ENCODE measurements at places on chromosomes 1 and 21. TPM values are rescaled to one million over a fixed set of nuclear protein-coding genes. Genes with fewer than 3 reads are reported as not detected.

DNA sequence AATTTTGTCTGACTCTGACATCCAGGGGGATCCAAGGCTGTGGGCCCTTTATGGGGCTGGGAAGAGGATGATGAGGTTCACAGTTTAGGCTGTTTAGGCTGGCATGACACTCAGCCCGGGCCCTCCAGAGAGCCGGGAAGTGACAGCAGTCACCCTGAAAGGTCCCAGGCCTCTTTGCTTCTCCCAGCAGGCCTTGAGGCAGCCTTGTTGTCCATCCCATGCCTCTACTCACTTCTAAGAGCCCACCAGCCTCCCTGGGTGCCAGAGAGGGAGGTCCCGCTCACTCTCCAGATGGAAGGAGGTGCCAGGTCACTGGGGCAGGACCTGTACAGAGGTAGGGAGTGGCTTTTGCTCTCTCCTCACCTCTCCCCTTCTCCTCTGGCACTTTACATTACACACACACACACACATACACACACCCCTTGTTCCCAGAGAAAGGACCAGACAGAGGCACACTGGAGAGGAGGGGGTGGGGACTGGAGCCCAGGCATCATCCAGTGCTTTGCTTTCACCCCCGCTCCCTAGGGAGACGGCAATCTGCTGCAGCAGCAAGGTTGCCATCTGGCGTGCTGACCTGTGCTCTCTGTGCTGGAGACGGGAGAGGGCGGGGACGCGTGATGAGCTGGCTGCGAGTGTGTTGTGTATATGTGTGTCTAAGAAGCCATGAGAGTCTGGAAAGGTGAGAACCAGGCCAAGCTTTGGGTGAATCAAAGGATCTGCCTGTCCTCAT is 4.6 kb downstream of the KLHDC8A start:
- DNase-seq, result no peak

- DNase-seq, result no peak
These were observed 727.6 kb upstream of the NEGR1 start for GRCh38 chr1:73009938-73010337.

- no peak for DNase-seq
These were observed 50.2 kb downstream of the FAM163A start for GRCh38 chr1:179793281-179793680.

Gene KCNN3
- total RNA-seq, result 1.8 TPM

DNA sequence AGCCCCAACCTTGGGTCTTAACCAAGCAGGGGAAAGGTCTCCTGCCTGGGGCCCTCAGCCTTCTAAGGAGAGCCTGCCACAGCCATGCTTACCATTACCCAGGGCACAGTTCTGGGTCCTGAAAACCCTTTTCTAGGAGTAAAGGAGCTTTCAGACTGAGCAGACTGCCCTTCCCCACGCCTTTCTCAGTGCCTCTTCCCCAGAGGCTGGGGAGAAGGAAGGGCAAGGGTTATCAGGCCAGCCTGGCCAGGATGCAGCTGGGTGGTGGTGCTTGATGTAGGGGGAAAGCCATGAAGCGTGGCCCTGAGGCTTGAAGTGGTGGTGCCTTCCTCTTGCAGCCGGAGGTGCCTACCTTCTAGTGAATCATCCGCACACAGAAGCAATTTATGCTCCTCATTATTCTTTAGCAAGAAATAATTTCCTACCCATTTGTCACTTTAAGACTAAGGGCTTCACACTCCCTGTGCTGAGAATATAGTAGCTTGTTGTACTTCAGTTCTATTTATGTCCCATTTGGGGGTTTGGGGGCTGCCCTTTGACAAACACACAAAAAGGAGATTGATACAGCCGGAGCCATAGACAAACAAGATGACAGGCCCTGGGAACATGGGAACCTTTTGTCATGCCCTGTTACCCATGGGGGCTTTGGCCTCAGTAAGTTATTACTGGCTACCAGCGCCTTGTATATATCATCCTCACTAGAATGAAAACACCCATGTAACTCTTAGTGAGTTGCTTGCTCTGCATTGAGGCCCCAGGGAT is 40.7 kb downstream of the MAN1C1 start:
- DNase-seq, result peak; percentile 58

Gene RBM15
- 26.2 TPM for total RNA-seq

Gene ATP6V1G3
- 0.25 TPM for total RNA-seq

- no peak for DNase-seq
These were observed 27.2 kb upstream of the ATP1A1 start for GRCh38 chr1:116345843-116346242.

Gene NEGR1
- 0.64 TPM for total RNA-seq

GRCh38 chr1:175841738-175842187 is 98.4 kb upstream of the TNR start:
- DNase-seq, result no peak

DNA sequence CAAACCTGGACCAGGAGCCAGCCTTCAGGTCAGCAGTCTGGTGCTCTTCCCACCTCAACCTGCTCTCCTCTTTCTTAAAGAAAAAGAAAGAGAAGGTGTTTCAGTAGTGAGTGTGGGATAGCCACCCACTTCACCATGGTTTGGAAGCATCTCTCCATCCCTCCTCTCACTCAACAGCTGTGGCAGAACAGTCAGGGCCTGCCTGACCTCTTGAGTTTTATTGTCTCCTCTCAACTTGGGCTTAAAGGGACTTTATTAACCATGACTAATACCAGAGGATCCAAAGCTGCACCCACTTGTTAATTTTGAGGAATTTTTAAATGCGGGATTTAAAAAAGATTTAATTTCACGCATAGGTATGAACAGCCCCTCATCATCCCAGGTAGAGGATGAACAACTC is 570 bp upstream of the VASH2 start:
- DNase-seq, result no peak

DNA sequence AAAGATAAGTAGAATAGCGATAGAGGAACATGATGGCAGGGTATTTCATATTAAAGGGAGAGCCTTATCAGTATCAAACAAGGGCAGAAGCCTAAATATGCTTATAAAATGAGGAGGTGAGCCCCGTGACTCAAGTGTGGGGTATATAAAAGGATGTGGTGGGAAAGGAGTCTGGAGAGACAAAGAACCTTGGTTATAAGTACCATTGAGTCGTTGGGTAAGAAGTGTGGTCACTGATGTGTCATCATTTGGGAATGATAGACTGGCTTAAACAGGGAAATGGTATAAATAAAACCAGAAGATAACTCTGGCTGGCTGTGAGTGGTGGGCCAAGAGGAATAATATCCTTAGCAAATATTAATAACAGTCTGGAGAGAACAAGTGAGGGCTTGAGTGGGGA is 10.9 kb upstream of the CD5L start:
- DNase-seq, result no peak

GRCh38 chr1:6445062-6445763 is 20.6 kb downstream of the ESPN start:
- peak; percentile 50 for DNase-seq

DNA sequence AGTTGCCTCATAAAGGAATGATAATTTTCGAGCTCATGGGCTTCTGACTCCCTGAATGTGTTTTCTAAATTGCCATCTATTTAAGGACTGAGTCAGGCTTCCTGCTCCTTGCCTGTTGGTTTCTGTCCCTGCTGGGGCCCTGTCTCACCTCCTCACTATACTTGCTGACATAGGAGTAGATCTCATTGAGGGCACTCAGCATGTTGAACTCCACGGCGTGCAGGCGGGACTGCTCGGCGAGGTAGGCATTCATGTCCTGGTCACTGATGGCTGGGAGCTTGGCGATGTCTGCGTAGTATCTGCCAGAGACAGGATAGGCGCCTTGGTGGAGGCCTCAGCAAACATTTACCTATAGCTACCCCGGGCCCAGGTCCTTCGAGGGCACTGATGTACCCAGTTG is 116.9 kb upstream of the CD34 start:
- no peak for DNase-seq

Gene AGT
- not detected for total RNA-seq

GRCh38 chr1:228197555-228198147 is 10.2 kb upstream of the OBSCN start:
- DNase-seq, result no peak

Gene OR10J1
- total RNA-seq, result not detected

Gene PRCC
- total RNA-seq, result 13.3 TPM

DNA sequence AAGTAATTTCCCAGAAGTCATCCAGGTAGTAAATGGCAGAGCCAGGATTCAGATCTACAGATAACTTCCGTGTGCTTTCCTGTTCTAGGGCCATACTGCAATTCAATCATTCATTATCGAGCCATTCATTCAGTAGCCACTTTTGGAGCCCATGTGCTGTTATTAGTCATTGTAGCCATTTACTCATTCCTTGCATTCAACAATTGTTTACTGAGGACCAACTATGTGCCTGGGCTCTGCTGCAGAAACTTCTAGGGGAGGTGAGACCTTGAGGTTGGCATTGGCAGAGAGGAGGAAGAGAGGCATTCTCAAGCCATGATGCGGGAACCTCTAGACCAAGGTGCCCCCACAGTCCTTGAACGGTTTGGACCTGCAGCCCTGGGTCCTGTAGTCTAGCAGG is 27.9 kb downstream of the EPHB2 start:
- DNase-seq, result peak; percentile 58

GRCh38 chr1:111812306-111812705 is 56.6 kb downstream of the DDX20 start:
- DNase-seq, result no peak

- DNase-seq, result no peak
These were observed 14.9 kb downstream of the NTPCR start for GRCh38 chr1:232965124-232965911.

GRCh38 chr1:156497078-156497742 is 3.4 kb downstream of the MEF2D start:
- no peak for DNase-seq

DNA sequence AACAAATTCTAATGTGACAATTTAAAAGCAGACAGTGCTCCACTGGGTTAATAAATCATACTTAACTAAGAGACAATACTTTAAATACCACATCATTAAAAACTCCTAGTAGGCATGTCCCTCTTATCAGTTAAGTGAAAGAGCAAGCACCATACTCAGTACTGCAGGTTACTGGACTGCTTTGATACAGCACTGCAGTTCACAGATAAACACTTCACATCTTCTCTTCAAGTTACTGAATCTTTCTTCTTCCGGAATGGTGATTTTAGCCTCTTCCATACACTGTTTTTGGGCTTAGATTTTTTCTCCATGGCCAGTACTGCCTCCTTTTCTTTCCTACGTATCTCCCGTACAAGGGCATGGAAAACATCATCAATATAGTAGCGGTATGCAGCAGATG is 11.0 kb downstream of the RIT1 start:
- DNase-seq, result no peak

DNA sequence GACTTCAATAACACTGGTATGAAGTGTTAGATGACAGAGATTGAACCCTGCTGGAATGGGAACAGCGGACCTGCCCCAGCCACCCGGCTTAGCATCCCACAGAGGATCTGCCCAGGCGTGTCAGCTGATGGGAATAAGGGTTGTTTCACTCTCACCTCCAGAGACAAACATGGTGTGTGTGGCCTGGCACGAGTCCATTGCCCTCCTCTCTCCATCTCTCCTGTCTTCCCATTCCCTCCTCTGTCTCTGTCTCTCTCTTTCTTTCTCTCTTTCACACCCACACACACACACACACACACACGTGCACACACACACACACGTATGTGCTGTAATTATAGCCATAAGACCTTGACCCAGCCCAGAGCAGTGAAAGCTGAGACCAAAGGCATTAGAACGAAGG is 200.2 kb downstream of the HIVEP3 start:
- DNase-seq, result no peak

DNA sequence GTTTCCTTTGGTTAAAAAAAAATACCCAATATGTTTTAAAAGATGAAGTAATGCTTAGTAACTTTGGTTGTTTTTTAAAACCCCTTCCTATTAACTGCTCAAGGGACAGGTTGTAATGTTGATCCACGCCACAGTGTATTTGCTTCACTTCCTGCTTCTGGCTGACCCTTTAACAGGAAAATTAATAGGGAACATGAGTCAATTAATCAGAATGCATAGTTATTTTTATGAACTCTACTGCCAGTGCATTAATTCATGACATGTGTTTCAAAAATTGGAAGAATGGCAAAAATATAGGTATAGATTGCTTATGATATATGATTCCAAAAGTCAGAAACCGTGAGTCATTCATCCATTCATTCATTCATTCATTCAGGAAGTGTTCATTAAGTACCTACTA is 204.8 kb downstream of the SETD4 start:
- DNase-seq, result no peak

DNA sequence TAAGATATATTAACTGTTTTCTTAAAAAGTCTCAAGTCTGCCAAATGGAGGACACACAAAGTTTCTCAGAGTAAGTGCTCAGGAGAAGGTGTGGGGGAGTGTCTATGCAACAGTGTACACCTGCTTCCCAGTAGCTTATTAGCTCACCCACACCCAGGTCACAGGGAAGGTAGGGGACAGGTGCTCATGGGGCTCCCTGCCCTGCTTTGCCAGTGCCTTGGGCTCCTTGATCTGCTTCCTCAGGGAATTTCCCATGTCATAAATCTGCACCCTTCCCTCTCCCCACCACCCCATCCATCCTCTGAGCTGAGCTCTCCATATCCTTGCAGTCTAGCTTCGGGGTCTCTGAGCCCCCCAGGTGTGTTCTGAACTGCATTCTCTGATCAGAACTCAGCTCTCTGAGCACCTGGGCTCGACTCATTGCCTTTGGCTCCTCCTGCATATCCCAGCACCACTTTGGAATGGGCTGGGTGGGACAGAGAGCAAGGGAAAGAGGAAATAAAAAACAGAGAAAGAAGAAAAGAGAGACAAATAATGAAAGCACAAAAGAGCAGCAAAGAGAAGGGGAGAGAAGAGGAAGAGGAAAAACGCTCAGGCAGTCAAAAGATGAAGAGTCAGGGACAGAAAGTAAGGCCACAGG is 87.0 kb upstream of the ATP1B1 start:
- DNase-seq, result no peak

Gene C8B
- not detected for total RNA-seq

- no peak for DNase-seq
These were observed 4.7 kb downstream of the OR2B11 start for GRCh38 chr1:247453245-247453644.

DNA sequence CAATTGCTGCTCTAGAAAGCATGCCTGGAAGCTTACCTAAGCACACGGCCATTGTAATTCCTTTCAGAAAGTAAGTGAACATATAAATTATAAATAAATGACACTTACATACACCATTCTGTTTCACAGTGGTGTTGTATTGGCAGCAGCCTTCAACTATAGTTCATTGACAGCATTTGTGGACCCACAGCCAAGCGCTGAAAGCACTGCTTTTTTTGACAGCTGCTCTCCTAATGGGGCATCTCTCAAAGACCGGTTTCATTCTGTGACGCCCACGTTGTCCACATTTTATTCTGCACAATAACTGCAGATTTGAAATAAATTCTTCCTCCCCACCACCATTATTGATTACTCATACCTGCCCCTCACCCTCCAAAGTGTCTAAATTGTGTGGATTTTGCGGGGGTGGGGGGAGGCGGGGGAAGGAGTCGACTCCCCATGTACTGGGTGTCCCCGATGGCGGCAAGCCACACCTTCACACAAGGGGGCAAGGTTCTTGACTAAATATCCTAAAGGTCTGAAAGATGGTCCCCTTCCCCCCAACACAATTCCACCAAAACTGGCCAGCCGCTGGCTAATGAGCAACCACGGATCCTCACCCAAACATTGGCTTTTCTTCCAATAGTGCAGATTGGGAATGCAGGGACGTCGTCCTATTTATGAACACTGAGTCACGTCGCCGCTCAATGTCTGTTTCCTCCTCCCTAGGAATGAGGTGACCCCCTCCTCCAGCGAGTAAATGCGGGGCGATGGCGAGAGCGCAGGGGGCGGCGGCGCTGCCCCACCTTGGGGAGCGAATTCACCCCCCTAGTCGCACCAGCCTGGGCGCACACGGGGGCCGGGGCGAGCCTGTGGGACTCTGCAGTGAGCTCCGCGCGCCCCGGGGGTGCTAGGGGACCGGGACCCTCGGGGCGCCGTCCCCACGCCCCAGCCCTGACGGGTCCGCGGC is 960 bp downstream of the RCAN1 start:
- no peak for DNase-seq

All from dermis microvascular lymphatic vessel endothelial cell (primary cell).